ENCODE measurements at places on chromosomes 2 and 18.

DNA sequence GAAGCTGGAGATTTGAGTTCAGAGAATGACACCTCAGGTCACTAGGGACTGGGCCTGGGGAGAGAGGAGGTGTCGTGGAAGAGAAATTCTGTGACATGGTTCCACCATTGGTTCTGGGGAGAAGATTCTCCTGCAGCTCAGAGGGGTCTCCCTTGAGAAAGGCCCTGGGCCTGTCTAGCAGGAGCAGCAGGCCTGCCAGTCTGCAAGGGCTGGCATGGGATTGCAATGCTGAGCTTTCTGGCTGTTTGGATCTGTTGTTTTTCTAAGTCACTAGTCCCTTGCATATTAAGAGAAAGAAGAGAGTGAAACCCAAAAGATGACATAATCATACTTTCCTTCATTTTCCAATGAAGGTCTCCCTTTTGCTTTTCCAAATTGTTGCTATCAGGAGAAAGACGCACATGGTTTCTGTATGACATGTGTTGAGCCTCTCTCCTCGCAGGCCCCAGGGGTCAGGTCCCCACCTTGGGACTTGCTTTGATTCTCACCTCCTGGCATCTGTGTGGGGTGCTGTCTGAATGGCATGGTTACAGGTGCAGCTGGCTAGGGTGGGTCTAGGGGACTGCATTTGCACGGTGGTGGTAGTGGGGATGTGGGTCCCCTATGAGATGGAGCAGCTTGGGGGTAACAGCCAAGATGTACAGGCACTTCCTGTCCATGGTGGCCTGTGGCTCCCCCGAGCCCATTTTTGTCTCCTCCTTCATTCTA, 117.8 kb downstream of the GLI2 start:
- peak; percentile 34 for DNase-seq

DNA sequence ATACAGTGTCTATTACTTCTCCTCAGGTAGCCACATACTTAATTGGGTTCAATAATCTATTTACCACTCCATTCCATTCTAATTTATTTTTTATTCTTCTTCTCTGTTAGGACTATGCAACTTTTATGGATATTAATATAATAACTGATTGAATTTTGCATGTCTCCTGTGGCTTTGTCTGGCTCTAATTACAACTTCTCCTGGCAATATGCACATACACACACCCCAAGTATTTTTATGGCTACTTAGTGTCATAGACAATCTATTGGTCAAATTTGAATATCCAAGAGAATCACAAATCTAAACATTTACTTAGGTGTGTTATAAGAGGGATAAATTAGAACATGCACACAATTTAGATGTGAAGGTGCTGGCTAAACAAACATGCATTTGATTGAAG, 73.1 kb downstream of the BOD1L2 start:
- no peak for DNase-seq

DNA sequence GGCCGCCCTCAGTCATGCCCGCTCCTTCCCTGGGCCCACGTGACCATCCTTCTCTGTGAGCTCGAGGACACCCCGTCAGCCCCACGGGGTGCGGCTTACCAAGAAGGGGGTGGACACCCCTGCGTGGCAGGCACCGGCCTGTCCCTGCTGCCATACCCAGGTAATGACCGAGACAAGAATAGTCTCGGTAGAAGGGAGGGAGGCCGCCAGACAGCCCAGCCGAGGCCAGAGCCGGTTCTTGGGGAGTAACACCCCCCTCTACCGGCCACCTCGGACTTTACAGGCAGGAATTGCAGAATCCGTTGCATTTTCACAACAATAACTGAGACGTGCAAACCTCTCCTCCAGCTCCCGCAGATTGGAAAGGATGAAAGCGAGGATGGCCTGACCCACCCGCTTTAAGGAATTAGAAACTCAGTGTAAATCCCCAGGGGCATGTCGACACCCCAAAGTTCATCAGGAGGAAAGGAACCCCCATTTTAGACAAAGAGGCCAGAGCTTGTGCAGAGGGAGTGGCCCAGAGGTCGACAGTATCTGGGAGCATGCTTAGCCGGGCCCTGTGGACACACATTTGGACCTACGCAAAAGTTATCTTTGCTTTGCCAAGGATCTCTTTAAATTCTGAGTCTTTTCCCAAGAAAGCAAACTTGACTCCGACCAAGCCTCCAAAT, 60.1 kb upstream of the GLI2 start:
- DNase-seq: peak; percentile 97

- no peak for DNase-seq
Measured at GRCh38 chr2:208984376-208985090, 439.3 kb upstream of the MAP2 start.

GRCh38 chr2:180728928-180729559, 251.4 kb upstream of the UBE2E3 start:
- peak; percentile 82 for DNase-seq

GRCh38 chr2:23695890-23696751, 230.8 kb downstream of the ATAD2B start:
- peak; percentile 85 for DNase-seq

GRCh38 chr18:9239720-9240119, 94.9 kb upstream of the TWSG1 start:
- no peak for DNase-seq

DNA sequence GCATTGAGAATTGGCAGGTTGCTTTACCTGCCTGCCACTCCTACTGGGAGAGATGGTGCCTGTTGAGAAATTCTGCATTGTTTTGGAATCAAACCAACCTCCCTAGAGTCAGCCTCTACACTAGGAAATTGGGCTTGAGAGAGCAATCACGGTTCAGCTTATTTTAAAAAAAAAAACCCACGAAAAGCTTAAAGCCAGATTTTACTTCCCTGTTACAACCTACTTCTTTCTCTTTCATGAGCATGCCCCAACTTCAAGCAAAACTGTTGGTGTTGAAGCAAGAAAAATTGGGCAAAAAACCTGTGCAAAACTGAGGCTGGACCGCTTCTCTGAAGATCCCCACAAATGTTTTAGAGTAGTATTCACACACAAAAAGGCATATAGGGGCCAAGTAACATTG, 134.6 kb upstream of the ZEB2 start:
- DNase-seq: no peak

DNA sequence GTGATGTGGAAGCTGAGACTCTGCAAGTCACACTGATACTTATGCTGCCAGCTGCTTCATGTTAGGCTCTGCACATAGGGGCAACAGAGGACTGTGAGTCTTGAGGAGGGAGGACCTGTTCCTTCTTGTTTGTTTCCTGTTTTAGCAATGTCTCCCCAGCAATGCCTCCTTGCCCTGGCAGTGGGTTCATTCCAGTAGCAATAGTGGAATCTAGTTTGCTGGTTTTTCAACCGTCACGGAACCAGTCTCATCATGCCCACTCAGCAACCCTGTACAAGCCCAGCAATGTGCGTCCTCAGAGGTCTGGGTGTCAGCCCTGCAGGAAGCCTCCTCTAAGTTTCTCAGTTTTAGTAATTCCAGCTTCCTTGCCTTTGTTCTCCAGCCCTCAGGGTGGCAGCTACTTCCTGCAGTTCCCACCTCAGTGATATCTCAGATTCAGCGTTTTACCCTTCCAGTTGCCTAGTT, 20.5 kb upstream of the ITGB6 start:
- no peak for DNase-seq
